Amniotic stem cell (primary cell): ENCODE measurements at places on chromosomes 2 and 18.

GRCh38 chr18:59354731-59355130 lies 4.3 kb downstream of the LMAN1 start:
- DNase-seq, result no peak

DNA sequence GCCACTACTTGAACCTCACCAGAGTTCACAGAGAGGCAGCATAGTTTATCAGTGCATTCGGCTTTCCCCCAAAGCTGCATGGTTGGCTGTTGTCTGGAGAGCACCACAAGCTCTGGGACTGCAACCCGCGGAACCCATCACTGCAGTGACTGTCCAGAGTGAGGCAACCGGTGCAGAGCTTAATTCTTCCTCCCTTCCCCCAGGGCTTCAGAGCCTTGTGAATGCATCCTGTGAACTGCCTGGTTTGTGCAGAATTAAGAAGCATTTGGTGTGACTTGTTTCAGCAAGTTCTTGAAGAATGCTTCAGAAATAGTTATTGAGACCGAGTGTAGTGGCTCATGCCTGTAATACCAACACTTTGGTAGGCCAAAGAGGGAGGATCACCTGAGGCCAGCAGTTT lies 99.2 kb upstream of the FOSL2 start:
- DNase-seq, result no peak

DNA sequence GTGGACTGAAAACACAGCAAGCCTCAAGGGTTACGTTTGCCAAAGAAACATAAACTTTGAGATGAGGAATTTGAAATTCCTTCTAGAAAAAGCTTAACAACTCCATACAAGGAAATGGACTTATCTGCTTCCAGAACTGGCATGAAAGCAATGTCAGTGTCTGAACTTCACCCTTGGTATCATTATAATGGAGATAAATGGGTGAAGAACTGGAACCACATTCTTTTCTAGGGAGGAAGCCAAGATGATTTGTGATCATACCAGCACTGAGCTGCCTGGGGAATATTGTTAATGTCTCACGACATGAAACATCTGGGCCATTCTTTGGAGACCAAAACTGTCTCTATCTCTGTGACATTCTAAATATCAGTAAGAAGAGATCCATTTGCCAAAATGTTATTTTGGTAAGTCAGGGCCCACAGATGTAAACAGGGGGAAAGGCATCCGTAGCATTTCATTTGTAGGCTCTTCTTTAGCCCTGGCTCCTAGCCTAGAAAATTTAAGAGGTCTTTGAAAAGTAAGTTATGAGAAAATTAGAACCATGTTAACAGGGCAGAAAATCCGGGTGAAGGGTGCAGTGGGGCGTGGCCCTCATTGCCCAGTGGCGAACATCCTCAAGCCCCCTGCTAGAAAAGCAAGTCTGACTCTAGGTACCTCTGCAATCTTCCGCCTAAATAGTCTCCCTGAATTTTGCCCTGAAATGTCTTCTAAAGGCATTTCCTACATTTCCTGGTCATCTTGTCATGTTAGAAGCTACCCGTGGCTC lies 295.3 kb upstream of the EPAS1 start:
- DNase-seq, result no peak

DNA sequence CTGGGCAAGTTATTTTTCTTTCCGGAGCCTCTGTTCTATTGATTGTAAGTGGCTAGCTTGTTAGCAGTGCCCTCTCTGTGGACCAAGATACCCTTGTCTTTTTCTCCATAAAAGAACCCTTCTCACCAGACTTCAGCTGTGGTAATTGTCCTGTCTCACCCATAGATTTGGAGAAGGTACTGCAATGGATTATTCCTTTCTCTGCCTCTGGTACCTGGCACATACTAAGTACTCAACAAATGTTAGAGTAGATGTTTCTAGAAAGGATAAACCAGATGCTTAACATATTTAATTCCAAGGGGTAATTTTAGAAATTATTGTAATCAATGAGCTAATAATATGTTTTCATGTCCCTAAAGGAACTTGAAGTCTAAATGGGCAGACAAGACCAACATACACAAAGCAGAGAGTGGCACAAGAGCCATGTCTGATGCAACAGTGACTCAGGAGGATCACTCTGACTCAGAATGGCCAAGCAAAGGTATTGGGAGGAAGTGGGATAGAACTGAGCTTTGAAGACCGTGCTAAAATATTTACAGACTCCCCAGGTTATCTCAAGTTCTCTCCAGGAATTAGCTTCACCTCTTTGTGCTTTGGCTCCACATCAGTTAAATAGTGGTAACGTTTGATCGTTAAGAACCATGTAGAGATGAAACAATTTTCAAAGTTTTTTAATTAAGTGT lies 129.7 kb upstream of the OSR1 start:
- no peak for DNase-seq

GRCh38 chr2:53896864-53897263 lies 37.1 kb upstream of the GPR75 start:
- no peak for DNase-seq

DNA sequence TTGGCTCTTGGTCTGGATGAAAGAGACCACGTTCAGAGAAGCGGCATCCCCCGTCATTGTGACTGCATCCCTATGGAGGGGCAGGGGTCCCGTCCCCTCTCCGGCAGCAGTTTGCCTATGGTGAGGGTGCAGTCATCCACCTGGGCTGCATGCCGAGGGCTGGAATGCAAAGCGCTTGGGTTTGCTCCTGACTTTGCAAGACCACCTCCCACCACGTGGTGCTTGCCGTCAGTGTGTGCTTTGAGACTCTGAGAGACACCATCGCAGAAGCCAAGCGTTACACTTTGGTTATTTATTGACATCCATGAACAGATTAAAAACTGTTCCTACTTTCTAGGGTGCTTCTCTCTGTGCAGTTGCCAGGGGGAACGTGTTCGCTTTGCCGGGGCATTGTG lies 59.5 kb downstream of the SH3RF3 start:
- no peak for DNase-seq

DNA sequence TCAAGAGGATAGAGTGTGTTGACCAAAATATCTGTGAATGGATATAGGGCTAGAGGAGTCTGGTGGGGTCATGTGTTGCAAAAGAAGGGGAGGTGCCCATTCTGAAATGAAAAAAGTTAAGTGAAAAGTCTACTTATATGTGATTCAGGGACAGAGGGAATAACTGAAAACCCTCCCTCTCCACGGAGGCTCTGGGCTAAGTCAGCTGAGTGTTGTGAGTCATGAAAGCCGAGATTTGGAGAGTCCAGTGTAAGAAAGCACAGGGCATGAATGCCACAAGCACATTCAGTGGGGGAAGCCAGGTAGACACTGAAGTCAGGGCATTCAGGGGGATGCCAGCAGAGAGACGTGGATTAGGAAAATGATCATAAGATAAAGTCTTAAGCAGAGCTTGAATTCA lies 871.9 kb downstream of the TSN start:
- DNase-seq, result no peak

DNA sequence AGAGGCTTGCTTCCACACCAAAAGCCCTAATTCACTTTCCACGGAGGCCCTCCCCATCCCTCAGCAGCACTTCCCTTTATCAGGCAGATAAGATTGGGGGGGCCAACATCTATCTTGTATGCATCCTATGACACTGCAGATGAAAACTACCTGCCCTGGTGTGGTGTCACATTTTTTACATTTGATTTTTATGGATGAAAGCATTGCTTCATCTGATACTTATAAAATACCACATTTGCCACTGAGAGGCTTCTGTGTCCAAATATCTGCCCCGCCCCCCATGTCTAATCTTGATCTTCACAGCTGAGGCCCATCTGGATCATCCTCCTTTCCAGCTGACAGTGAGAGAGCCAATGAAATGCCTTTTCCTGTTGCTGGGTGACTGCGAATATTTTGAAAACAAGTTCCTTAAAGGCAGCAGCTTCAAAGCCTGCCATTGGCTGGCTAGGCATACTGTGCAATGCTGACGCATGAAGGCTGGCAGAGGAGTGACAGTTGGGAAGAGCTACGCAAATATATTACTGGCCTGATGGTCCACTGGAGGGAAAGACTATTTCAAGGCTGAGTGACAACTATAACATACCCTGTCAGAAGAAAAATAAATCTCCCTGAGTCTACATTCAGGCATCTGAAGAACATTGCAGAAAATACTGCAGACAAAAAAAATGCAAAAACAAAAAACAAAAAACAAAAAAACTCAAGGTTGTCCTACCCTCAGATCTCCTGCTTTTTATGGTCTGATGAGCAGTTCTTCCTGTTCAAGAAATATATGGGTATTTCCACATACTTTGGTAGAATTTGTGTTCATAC lies 318.7 kb downstream of the PDE11A start:
- peak; percentile 18 for DNase-seq

- DNase-seq, result no peak
Observed at GRCh38 chr18:80154293-80154692, 45.2 kb downstream of the ADNP2 start.

DNA sequence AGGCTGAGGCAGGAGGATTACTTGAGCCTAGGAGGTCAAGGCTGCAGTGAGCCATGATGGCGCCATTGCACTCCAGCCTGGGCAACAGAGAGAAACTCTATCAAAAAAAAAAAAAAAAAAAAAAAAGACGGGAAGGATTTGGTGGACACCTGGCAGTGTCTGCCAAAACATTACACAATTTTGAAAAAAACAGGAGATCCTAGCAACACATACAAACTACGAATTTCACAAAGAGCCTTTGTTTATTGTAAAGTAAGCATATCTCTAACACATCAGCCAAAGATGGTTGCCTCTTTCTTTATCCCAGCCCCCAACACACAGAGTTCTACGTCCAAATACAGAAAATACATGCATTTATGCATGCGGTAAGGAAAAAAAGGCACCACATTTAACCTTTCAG lies 7.6 kb downstream of the GPR45 start:
- DNase-seq, result no peak

- no peak for DNase-seq
Observed at GRCh38 chr2:19216676-19217602, 141.5 kb downstream of the OSR1 start.

- no peak for DNase-seq
Observed at GRCh38 chr2:159710601-159711180, 1.6 kb upstream of the MARCHF7 start.

GRCh38 chr2:23801396-23801795 lies 125.5 kb downstream of the ATAD2B start:
- no peak for DNase-seq

DNA sequence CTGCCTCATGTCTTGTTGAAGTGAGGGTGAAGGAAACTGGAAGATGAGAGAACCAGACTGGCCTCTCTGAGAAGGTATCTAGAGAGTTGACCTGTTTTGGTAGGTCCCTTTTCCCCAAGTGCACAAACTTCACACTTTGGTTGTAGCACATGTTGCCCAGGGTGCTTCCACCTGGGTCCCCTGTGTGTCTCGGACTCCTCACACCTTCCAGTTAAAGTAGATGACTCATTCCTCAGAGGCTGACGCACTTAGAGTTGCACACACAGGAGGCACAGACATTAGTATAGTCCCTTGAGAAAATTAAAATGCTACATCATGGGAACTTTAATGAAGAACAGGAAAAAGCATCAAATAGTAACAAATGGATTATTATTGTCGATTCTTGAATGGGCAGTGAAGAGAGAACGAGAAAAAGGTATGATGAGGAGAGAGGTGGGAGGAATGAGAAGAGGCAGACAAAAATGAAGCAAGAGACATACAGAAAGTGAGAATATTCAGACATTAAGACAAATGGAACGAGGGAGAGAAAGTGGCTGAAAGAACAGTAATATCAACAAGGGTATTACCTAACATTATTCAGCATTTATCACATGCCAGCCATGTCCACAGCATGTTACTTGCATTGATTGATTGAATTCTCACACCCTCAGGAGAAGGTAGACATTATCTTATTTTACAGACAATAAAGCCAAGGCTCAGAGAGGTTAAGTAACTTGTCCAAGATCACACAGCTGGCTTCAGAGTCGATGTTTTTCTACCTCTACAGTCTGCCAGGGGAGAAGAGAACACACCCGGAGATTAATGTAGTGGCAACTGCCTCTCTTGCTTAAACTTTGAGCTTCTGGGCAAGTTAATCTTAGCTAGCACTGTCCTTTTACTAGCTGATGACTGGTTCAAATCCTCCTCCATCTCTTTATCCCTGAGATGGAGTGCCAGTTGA lies 68.6 kb downstream of the FHOD3 start:
- DNase-seq, result no peak

DNA sequence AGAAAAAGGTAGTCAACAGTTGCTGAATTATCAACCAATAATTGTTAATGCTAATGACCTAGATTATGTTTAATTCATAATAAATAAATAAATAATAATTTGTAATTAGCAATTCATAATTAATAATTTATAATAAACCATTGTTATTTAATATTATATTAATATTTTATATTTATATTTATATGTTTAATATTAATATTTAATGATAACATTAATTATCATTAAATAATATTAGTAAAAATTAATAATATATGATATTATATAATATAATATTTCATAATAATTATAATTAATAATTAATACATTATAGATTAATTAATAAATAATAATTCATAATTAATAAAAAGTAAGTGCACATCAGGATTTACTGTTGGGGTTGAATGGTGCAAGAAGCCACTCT lies 389.4 kb upstream of the RGPD4 start:
- no peak for DNase-seq

DNA sequence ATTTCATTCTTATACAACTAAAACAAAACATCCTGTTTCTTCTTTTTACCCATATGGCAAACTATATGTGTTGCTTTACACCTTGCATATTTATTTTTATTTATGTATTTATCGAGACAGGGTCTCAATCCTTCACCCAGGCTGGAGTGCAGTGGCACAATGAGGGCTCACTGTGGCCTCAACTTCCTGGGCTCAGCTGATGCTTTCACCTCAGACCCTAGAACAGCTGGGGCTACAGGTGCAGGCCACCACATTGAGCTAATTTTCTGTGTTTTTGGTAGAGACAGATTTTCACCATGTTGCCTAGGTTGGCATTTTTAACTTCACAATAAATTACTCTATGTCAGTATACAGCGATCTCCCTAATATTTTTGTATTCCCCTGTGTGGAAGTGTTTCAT lies 522.0 kb downstream of the MBD2 start:
- DNase-seq, result no peak

DNA sequence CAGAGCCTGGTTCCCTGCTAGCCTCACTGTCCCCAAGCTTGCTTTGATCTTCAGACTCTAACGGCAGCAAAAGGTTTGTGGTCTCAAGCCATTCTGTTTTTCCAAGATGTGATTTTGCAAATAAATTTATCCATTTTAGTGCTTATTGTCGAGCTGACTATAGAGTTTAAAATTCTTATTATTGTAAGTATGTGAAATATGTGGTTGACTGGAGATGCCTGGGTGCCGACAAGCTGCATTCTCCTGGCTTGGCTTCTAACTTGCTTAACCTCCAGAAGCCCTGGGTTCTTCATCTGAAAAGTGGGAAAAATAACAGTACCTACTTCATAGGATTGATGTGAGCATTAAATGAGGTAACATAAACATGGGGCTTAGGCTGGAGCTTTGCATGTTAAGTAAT lies 9.9 kb upstream of the EDAR start:
- no peak for DNase-seq
